Activated CD8-positive, alpha-beta memory T cell treated with anti-CD3 and anti-CD28 coated beads for 1 hour (primary cell): ENCODE measurements at places on chromosomes 3 and 15.

- no peak for DNase-seq
Measured at GRCh38 chr3:121064121-121064520, 156.1 kb downstream of the STXBP5L start.

DNA sequence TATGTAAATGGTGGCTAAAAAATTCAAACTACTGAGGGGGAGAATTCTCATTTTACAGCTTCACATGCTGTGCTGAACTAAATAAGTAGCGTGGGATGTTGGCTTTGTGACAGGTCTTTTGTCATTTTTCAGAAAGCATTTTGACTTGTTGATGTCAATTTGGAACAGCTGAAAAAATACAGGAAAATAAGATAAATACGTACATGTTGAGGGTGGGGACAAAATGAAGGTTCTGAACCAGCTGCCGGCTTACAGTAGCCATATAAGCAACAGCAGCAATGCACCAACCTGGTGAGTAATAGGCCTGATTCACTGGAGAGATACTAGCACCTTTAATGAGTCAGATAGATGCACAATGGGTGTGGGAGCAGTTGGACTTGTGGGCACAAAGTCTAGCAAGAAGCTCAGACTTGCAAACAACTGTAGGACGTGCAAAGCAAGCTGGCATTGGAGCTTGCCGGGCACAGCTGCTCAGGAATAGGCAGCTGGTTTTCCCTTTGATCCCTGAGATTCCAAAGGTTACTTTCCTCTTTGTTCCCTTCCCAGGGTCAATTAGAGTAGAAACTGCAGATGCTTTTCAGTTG lies 12.9 kb downstream of the B3GNT5 start:
- DNase-seq: no peak

- no peak for DNase-seq
Measured at GRCh38 chr15:55008421-55008820, 188.3 kb downstream of the RSL24D1 start.

DNA sequence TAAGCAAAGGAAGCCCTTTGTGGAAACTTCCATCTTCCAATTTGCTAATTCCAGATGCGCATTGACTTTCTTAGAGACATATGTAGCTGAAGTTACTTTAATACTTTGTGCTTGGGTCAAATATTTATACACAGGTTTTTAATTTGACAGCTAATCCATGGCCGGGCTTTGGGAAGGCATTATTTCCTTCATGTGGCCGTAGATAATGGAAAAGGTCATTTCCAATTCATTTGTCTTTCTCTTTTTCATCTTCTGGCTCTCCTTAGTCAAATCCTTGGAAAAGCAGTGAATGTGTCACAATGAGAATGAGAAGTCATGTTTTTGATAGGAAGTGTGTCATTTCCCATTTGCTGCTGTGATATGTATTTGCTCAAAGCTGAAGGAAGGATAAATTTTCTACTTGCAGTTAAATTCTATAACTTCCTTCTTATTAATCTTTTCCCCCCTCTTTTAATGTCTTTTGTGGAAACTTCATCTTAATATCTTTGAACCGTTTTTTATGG lies 323.3 kb downstream of the CLSTN2 start:
- no peak for DNase-seq

GRCh38 chr3:106836906-106837305 lies 540.3 kb upstream of the CCDC54 start:
- no peak for DNase-seq

- DNase-seq: no peak
Measured at GRCh38 chr15:56208641-56209155, 35.0 kb downstream of the RFX7 start.

DNA sequence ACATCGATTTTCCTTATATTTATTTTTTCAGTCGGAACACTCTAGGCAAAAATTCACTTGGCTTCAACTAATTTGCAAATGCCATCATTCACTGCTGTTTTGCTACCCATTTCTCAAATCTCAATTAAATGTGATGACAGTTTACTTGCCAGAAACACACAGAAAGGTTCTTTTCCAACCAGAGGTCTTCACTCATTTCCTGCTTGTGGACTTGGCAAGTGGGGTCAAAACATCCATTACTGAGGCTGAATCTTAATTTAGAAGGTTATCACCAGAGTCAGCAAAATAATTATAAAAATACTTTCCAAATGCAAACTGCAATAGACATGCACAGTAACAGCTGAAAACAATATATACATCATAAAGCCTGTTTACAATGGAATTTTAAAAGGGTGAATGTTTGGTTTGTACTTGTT lies 625.4 kb upstream of the TBL1XR1 start:
- DNase-seq: no peak

DNA sequence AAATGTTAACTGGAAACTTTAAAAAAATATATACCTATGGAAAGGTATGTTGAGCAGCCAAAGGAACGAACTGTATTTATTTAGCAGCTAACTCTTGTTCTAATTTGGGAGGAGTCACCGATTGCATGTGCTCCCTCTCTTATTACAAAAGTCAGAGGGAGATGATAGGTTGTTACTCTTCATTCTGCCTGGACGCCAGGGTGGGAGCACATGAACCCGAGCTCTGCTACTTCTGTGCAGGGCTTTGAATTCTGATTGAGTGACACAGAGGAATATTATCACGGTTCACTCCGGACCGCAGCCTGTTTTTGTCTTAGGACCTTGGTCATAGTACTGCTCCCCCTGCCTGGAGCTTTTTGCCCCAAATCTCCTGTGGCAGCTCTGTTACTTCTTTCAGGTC lies 36.9 kb upstream of the LRIG1 start:
- DNase-seq: no peak

GRCh38 chr3:188513662-188514328 lies 359.8 kb downstream of the LPP start:
- no peak for DNase-seq

DNA sequence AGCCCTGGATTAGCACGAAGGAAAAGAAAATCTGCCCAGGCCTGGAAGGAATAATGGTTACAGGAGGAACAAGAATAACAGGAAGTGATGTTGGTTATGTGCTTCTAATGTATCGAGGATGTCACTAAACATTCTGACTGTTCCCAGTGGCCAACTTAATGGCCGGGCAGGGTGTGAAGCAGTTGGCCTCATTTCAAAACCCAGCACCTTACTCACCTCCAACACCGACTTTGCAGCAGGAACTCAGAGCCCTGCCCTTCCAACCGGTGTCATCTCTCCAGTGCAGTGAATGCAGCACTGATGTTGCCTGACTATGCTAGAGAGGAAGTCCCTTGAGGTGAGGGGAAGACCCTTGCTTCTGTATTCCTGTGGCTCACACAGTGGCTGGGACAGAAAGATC lies 162.4 kb upstream of the LRTM1 start:
- no peak for DNase-seq

DNA sequence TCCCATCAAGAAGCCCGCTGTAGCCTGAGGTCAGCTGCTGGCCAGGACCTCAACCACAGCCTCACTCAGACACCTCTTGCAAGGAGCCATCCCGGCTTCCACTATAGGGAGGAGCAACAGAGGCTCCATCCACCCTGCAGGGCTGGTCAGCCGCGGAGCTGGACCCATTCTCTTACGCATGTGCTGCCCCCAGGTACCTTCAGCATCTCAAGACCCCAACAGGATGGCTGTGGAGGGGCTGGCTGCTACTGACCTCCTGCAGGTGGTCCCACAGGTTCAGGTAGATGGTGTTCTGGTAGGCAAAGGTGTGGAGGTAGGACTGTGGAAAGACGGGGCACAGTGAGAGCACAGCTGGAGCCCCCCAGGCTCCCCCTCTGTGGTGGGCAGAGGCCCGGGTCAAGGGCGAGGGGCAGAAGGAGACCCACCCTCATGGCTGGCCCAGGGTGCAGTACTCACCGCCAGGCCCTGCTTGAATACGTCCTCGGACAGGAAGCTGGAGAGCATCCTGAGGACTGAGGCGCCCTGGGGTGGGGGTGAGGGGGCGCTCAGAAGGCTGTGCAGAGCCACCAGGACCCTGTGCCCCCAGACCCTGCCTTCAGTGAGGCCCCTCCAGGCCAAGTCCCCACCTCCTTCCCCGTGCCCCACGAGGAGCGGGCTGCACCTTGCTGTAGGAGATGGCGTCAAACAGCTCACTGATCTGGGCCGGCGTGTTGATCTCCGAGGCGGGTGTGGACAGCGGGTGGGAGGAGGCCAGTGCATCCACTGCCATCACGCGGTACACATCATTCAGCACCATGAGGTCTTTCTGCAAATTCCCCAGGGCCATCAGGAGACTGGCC lies 11.4 kb downstream of the ANPEP start:
- no peak for DNase-seq

- no peak for DNase-seq
Measured at GRCh38 chr3:183108001-183108449, 8.7 kb upstream of the MCCC1 start.

DNA sequence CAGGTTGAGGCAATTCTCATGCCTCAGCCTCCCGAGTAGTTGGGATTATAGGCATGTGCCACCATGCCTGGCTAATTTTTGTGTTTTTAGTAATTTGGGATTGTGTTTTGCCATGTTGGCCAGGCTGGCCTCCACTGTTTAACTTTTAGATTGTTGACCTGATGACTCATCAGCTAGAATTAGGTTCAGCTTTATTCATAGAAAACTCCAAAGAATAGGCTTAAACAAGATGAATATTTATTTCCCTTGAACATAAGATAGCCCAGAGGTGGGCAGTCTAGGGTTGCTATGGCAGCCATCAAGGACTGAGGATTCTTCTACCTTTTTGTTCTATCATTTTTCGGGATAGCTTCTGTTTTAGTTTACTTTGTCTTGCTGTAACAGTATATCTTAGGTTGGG lies 99.6 kb upstream of the SELENOK start:
- no peak for DNase-seq

GRCh38 chr3:99559196-99559595 lies 79.2 kb upstream of the COL8A1 start:
- no peak for DNase-seq

GRCh38 chr3:37997791-37998370 lies 7.3 kb downstream of the VILL start:
- no peak for DNase-seq

- no peak for DNase-seq
Measured at GRCh38 chr3:133884054-133884886, 11.4 kb downstream of the RAB6B start.

GRCh38 chr15:90972133-90972532 lies 17.4 kb downstream of the RCCD1 start:
- no peak for DNase-seq

DNA sequence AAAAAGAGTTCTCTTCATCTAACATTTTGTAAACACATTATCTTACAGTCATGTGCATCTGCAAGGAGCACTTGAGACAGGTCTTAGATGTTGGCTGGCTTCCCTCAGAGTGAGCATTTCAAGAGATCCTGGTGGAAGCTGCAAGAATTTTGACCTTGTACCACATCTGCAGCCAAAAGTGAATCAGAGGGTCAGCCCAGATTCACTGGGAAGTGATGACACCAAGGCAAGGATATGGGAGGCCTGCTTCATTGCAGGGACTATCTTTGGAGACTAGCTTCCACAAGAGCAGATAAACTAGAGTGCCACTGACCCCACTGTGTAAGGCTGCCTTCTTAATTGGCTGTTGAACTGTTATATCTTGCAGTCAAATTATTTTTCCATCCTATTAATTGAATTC lies 21.3 kb upstream of the GADL1 start:
- no peak for DNase-seq

GRCh38 chr3:139985576-139985975 lies 50.6 kb downstream of the CLSTN2 start:
- no peak for DNase-seq

DNA sequence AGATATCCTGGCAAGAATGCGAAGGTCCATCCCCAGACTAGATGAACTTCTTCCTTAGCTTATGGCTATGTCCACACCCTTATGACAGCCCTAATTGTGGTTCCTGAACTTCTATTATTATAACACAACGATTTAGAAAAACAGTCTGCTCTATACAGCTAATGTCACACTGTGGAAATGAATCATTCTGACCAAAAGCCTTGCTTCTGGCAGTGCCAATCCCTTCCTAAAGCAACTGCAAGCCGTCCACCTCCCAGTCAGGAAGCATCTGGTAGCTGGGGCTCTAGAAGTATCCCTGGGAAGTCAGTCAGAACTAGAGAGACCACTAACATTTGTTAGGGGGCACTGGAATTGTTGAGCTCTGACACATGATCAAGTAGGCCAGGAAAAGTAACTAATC lies 45.0 kb downstream of the MYO5A start:
- DNase-seq: no peak

GRCh38 chr3:59717679-59718205 lies 667.9 kb upstream of the CFAP20DC start:
- no peak for DNase-seq

DNA sequence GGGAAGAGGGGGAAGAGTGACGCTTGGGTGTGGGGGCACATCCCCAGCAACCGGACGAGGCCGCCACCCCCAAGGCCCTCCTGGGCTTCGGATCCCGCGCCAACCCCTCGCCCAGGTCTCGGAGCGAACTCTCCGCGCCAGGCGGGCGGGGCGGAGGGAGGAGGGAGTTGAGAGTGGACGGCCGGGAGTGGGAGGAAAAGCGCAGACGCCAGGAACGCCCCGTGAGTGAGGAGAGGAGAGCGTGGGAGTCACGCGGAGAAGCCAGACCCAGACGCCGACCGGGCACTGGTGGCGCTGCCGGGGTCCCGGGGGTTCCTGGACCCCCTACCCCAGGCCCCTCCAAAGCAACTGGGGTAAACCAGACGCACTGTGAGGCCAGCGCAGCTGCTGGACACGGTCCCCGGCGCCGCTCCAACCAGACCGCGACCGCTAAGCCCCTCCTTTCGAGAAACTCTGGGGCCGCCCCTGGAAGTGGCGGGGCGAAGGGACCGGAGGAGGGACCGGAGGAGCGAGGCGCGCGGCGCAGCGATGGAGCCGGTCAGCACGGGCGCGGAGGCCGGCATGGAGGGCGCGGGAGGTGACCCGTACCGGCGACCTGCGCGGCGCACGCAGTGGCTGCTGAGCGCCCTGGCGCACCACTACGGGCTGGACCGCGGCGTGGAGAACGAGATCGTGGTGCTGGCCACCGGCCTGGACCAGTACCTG lies at the start of gene EFCC1:
Gene EFCC1, plus strand, starts transcription at position 204 of the 705 bp plus-strand sequence. Its CDS starts 325 bp downstream, at position 529.
- DNase-seq: no peak

DNA sequence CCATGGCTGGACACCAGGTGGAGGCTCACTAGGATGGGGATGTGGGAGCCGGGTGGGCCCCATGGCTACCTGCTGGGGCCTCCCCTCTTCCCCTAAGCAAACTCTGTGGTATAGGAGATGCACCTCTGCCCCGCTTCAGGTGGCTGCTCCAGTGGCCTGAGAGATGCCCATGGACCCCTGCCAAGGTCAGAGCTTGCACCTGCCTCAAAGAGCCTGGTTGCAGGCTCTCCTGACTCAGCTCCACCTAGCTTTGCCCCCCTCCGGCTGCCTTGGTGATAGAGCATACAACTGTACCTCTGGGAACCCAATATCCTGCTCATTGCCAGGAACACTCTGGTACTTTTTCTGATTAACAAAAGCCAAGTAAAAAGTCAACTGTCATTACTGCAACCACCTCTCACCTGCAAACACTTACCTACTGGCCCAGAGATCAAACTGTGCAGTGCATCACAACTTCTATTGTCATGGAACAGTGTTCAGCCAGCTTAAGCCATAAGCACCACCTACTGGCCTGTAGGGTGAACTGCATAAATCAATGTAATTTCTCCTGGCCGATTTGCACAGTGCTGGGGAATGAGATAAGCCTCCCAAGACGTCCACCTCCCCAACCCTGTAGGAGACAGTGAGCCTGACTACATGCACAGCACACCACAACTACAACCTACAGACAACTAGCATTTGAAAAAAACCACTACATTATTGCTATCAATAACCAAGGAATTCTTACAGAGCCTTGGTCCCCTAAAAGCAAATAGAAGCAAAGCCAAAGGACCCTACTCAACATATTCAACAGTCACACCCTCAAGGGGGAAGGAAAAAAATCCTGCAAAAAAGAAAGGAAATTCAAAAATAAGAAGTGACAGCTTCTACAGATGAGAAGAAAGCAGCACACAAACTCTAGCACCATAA lies 352.4 kb upstream of the ARHGEF26 start:
- DNase-seq: no peak

GRCh38 chr3:41026394-41027177 lies 172.7 kb upstream of the CTNNB1 start:
- no peak for DNase-seq
